ENCODE measurements at places on chromosomes 5 and 9. TPM values are rescaled to one million over a fixed set of nuclear protein-coding genes. Genes with fewer than 3 reads are reported as not detected.

DNA sequence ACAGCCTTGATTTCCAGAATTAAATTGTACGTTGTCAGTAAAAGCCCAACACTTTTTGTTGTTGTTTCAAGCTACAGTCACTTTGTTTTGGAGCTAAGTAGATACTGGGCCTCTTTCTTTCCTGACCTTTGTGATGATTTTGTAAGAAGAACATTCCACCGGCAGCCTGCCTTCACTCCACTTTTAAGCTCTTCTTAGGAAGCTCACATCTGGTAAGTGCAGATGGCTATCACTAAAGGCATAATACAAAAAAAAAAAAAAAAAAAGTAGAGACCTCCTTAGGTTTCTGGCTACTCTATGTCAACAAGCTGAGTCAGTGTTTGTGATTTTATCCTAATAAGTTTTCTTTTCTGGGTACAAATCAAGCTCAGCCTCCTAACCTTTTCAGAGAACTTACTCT is 1922.1 kb upstream of the WWC1 start:
- no peak for DNase-seq

DNA sequence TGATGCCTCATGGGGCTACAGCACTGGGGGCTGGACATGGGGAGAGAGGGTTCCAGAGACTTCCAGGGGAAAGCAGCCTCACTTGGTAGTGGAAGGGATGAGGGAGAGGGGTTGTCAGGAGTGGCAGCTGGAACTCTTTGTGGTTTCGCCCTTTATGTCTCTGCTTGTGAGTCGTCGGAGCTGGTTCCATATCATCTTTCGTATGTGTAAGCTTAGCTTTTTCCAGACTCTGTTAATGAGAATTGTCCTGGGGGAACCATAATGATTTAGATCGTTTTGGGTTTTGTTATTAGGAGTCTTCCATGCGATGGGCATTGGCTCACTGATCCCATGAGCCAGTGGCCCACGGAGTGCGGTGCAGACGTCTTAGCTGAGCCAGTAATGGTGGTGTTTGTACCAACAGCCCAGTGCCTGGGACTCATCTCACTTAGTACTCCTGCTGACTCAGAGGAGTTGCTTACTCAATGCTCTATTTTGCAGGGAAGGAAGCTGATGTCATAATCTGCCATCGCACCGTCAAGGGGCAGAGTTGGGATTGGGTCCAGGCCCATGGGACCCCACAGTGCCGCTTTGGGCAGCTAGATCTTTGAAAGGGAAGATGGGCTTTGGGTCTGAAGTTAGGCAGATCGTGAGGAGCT is 48.5 kb downstream of the NEK6 start:
- DNase-seq = peak; percentile 91

- DNase-seq = no peak
Measured at GRCh38 chr9:12439267-12439666, 253.9 kb upstream of the TYRP1 start.

DNA sequence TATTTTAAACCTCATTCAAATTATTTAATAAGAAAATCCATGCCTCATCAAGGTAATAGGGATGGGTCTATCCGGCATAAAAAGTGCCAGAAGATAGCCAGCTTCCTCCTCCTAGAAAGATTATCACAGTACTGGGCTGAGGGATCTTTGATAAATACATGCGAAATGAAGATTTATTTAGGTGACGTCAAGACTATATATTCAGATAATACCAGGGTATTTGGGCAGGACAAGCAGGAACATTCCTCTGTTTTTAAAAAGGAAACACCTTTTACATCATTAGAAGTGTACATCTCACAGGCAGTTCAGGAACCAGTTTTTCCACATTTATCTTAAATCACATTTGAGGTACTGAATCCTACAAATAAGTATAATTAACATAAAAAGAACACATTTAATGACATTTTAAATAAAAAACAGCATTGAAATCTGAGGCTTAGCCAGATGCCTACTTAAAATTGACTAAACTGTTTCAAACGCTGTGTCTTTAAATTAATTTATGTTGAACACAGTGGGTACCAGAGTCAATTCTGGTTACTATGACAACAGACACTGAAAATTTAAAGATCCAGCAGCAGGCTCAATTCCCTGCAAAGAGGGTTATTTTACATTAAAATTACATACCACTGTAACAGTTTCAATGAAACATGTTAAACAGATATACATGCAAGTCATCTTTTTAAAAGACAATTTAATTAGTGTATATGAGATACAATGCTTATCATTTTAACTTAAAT is 124.7 kb upstream of the SLCO6A1 start:
- DNase-seq = no peak

GRCh38 chr9:87517732-87518131 is 20.1 kb downstream of the DAPK1 start:
- DNase-seq = no peak

GRCh38 chr9:114363424-114363823 is 24.4 kb downstream of the AKNA start:
- DNase-seq = no peak

DNA sequence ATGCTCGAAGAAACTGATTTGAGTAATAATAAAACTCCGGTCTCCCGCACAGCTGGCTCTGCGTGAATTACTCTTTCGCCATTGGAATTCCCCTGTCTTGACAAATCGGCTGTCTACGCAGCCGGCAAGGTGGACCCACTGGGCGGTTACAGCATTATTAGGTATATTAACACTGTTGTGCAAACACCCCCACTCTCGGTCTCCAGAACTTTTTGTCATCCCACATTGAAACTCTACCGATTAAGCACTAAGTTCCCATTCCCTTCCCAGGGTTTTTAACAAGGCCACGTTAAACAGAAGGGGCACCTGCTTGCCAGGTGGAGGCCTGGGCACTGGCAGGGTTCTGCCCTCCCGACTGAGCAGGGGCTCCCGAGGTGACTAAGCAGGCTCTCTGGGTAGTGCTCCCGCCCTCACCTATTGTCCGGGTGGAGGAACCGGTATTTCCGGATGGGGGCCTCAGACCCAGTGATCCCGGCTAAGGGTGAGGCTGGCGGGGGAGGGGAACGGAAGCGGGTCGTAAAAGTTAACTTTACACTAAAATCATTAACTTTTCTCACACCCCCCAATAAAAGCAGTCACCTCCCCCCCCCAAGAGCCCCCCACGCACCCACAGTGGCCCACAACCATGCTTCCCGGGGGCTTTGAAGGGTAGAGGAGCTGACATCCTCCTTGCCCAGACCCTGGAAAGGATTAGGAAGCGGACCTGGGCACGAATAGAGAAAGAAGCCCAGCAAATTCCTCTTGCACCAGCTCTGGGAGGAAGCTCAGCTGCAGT is 53.5 kb upstream of the TJP2 start:
- DNase-seq = peak; percentile 35

- DNase-seq = no peak
Measured at GRCh38 chr5:130237721-130238120, 333.5 kb downstream of the CHSY3 start.

GRCh38 chr9:34651321-34651720 is 664 bp upstream of the IL11RA start:
- peak; percentile 81 for DNase-seq

- no peak for DNase-seq
Measured at GRCh38 chr5:56964173-56964572, 12.2 kb upstream of the MIER3 start.

- DNase-seq = no peak
Measured at GRCh38 chr5:143072734-143073133, 302.6 kb downstream of the ARHGAP26 start.

The SEMA4D gene
- 14.2 TPM for total RNA-seq

The PRKACG gene
- total RNA-seq = not detected

The FOXD4L5 gene
- total RNA-seq = 0.07 TPM

The PTPRD gene
- not detected for total RNA-seq

The DRD1 gene
- 0.57 TPM for total RNA-seq

The ELOVL7 gene
- total RNA-seq = 8.0 TPM

Measured in M059J (cell line).